CD4-positive, alpha-beta memory T cell (primary cell): ENCODE measurements at places on chromosomes 16 and 17.

GRCh38 chr16:56532714-56533113 lies 12.9 kb upstream of the BBS2 start:
- DNase-seq: no peak
- H3K4me3 ChIP-seq: no peak overlapping the region
- no peaks in the 10 kb centered on the region for H3K4me1 ChIP-seq
- peaks cover 4% of the 10 kb centered on the region for H3K27me3 ChIP-seq
- no peak overlapping the region for H3K27ac ChIP-seq
- H3K36me3 ChIP-seq: no peaks in the 10 kb centered on the region

- no peak for DNase-seq
- H3K4me3 ChIP-seq: no peak overlapping the region
- no peak overlapping the region for H3K27ac ChIP-seq
- H3K4me1 ChIP-seq: peaks cover 13% of the 10 kb centered on the region
Measured at GRCh38 chr17:29162082-29162908, 17.9 kb downstream of the MYO18A start.

- peaks cover 20% of the 10 kb centered on the region for H3K4me1 ChIP-seq
- H3K4me3 ChIP-seq: peak overlapping the region; percentile 59
- H3K27ac ChIP-seq: peak overlapping the region; percentile 20
- DNase-seq: peak; percentile 72
- no peaks in the 10 kb centered on the region for H3K27me3 ChIP-seq
- H3K36me3 ChIP-seq: no peaks in the 10 kb centered on the region
Measured at GRCh38 chr16:87636050-87636684, 33.9 kb downstream of the JPH3 start.

GRCh38 chr16:25155553-25156460 lies 44.3 kb downstream of the LCMT1 start:
- peaks cover 19% of the 10 kb centered on the region for H3K36me3 ChIP-seq
- H3K27ac ChIP-seq: no peak overlapping the region
- DNase-seq: no peak
- H3K4me3 ChIP-seq: no peak overlapping the region
- no peaks in the 10 kb centered on the region for H3K4me1 ChIP-seq
- no peaks in the 10 kb centered on the region for H3K27me3 ChIP-seq

DNA sequence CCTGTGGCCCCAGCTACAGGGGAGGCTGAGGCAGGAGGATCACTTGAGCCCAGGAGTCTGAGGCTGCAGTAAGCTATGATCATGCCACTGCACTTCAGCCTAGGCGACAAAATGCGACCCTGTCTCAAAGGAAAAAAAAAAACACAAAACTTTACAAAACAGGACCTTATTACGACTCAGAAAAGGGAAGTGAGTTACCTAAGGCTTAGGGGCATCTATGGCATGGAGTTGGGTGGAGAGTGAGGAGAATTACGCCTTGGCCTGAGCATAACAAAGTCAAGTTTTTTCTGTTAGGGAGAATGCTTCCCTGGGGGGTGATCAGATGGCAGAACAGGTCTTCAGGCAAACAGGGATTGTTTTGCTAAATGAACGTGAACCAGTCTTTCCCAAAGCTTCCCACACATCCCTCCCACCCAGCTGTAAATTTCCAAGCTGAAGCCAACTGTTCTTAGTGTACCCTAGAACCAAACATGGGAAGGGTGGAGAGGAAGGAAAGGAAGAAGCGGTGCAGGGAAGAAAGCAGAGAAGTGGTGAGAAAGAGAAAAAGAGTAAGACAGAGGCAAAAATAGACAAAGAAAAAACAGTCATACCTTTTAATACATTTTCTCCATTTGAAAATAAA lies 24.6 kb upstream of the TNRC6C start:
- no peak for DNase-seq
- H3K4me3 ChIP-seq: no peak overlapping the region
- H3K36me3 ChIP-seq: no peaks in the 10 kb centered on the region
- no peaks in the 10 kb centered on the region for H3K27me3 ChIP-seq
- H3K27ac ChIP-seq: no peak overlapping the region

GRCh38 chr17:13541032-13541480 lies 60.7 kb downstream of the HS3ST3A1 start:
- H3K36me3 ChIP-seq: no peaks in the 10 kb centered on the region
- no peak overlapping the region for H3K4me3 ChIP-seq
- no peak for DNase-seq

DNA sequence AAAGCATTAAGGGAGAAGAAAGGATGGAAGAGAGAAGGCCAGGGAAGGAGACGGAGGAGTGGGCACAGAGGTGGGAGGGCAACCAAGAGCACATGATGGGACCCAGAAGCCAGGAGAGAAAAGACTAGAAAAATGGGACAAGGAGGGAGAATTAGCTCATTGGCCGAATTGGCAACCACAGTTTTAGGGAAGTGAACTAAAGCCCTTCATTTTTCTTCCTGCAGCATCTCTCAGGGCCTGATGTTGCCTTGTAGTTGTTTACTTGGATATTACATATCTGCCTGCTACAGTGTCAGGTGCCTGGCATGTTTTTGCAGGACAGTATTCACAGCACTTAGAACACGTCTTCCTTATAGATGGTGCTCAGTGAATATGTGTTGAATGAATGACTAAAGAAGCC lies 19.0 kb downstream of the EMP2 start:
- H3K4me1 ChIP-seq: no peaks in the 10 kb centered on the region
- no peak overlapping the region for H3K4me3 ChIP-seq
- H3K27me3 ChIP-seq: no peaks in the 10 kb centered on the region
- no peak overlapping the region for H3K27ac ChIP-seq
- no peaks in the 10 kb centered on the region for H3K36me3 ChIP-seq
- DNase-seq: no peak

DNA sequence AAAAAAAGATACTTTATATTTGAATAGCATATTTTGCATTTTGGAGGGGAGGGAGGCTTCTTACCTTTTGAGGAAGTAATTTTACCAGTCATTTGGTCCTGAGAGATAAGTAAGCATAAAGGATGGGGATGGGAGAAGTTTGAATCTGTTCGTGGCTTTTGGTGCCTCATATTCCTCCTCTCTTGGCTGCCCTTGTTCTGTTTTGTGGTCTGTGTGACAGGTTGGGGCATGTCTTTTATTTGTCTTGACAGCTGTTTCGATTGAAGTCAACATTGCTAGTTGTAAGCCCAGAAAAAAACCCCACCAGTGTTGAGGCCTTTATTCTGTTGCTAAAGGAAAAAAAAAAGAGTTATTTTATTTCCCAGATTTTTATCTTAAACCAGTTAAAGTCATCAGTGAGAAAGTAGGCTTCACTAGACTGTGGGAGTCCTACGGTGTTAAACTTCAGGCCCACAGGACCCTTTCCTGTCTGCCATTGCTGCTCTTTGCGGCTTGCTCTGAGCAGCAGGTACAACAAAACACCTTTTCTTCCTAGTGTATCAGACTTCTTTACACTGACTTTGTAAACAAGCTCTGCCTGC lies 11.4 kb downstream of the SLC7A6 start:
- H3K27ac ChIP-seq: peak overlapping the region; percentile 50
- H3K27me3 ChIP-seq: no peaks in the 10 kb centered on the region
- peaks cover 4% of the 10 kb centered on the region for H3K36me3 ChIP-seq
- H3K4me1 ChIP-seq: peaks cover 81% of the 10 kb centered on the region
- H3K4me3 ChIP-seq: no peak overlapping the region
